CD4-positive, alpha-beta T cell treated with Interleukin-4 for 4 hours (primary cell): ENCODE measurements at places on chromosomes 12 and 14.

- no peak for DNase-seq
These were observed 17.2 kb upstream of the OAS2 start for GRCh38 chr12:112961074-112961473.

GRCh38 chr12:51891843-51892242, 3.9 kb downstream of the ANKRD33 start:
- no peak for DNase-seq

DNA sequence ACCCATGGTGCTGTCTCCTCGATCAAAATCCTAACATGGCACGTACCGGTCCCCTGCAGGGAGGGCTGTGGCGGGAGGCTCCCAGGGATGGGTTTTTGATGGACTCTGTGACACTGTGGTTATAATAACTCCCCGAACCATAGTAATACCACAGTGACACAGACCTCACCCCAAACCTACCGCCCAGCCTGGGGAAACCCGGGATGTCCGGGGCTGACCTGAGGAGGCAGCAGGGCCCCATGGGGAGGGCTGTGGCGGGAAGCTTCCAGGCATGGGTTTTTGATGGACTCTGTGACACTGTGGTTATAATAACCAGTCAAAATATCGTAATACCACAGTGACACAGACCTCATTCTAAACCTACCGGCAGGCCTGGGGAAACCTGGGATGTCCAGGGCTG, 378.0 kb downstream of the TMEM121 start:
- no peak for DNase-seq

- DNase-seq: no peak
These were observed 28.6 kb downstream of the MAX start for GRCh38 chr14:65073605-65074201.

- DNase-seq: no peak
These were observed 14.2 kb downstream of the AMN1 start for GRCh38 chr12:31714406-31715271.

DNA sequence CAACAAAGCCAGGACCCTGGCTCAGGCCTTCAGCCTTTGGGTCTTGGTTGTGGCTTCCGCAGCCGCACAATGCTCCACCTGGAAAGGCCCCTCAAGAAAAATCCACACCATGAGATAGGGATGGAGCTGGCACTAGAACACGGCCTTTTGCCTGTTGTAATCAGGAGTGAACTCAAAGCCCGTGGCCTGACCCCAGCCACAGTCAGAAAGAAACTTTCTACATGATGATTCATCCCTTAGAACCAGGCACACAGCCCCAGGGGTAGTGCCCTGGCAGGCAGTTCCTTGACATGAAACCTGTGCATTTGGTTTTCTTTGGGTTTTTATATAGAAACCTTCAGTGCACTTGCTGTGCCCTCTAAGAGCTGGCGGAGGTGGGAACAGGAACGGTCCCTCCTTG, 5.1 kb downstream of the CLMN start:
- DNase-seq: no peak

GRCh38 chr12:12202747-12203146, 64.1 kb downstream of the LRP6 start:
- DNase-seq: no peak

DNA sequence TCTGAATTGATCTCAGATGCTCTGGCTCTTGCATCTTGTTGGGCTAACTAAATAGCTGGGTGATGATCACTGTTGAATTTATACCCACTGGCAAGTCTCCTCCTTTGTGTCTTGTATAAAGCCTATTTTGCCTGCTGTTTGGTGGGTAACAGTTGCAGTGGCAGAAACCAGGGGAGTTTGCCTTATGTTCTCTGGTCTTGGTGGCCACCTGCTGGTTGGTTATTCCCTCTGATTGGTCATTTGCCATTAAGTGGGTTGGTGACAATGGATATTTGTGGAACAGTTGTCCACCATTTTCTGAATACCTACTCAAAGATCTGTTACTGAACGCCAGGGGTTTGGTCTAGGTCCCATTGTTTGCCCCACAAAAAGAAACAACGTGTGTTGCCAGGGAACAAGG, 52.1 kb downstream of the AVPR1A start:
- DNase-seq: no peak

DNA sequence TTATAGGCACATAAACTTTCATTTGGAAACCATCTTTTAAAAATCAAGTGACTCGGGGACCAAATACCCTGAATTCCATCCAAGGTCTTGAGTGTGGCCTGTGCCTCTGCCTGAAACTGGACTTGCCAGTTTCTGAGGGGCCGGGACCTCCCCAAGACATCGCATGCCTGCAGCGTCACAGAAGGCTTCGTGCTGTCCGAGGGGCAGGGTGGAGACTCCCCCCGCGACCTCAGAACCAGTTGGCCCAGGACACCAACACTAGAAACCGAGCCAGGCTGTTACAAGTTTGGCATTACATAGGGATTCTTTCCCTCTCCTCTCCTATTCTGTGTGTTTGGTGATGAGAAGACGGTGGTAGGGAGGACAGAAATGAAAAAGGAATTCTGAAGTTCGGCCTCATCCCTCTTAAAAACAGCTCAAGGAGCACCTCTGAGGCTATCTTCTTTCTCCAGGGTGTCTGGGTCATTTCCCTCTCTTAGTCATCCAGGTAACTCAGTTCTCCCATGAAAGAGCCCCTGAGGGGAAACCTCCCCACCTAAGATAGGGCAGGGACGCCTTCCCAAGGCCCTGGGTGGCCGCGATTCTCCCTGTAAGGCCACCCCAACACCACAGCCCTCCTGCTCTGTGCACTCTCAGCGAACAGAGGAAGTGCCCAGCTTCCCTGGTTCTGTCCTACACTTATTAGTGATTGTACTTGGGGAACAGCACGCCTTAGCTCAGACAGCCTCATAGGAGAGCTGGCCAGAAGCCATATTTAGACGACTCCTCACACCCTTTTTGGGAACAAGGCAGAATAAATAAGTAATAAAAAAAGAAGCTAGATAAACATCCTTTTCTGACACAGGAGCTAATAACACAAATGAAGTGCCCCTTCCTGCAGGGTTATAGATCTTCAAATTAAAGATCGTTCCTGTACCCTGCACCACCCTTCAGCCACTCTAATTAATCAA, 93.8 kb downstream of the BCL11B start:
- no peak for DNase-seq

GRCh38 chr12:11713202-11713601, 63.7 kb downstream of the ETV6 start:
- DNase-seq: no peak

DNA sequence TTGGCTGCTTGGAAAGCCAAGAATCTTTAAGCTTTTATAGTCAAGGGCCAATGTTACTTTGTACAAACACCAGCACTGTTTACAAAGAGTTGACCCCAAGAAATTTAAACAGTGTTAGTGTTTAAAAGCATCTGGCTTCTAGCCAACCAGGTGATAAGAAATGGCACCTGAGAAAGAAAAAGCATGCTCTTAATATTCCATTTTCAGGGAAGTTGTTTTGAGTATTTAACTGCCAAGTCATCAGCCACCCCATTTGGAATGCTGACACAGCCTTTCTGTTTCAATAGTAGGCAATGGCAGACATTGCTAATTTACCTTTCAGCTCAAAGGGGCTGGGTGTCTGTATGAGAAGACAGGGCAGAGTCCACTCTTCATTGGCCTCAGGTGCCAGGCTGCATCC, 3.7 kb upstream of the SLC35F4 start:
- no peak for DNase-seq

- DNase-seq: no peak
These were observed 78.8 kb upstream of the PIWIL1 start for GRCh38 chr12:130258863-130259262.

DNA sequence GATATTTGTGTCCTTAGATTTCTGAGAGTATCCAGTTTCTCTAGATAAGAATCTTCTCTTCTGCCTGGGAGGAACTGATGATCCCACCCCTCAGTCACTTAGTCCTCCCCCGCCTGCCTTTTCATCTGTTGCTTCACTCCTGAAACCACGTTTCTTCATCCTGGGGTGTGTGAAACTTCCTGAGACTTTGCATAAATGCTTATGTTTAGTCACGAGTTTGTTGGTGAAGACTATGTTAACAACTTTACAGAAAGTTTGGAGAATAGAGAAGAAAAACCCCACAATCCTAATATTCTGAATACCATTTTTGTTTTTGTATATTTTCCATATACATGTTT, 33.2 kb downstream of the MARK3 start:
- DNase-seq: no peak

GRCh38 chr14:73211251-73212040, 25.9 kb upstream of the PAPLN start:
- no peak for DNase-seq

GRCh38 chr12:74791365-74791764, 253.7 kb downstream of the ATXN7L3B start:
- DNase-seq: no peak

DNA sequence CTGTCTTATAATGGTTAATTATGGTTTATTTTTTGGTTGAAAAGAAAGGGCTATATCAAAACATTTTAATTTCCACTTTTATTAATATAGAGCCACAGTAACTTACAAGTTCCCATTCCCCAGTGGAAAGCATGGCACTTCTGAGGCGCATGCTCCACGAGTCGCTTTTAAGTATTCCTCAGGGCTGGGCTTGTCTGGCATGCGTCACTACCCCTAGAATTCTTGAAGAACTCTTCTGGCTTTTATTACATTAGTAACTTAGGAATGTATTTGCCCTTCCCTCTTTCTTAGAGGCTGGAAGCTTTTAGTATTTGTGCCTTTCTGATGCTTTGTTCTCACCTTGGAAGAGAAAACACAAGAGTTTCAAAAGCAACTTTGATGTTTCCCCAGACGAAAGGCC, 81.1 kb downstream of the ESR2 start:
- no peak for DNase-seq

DNA sequence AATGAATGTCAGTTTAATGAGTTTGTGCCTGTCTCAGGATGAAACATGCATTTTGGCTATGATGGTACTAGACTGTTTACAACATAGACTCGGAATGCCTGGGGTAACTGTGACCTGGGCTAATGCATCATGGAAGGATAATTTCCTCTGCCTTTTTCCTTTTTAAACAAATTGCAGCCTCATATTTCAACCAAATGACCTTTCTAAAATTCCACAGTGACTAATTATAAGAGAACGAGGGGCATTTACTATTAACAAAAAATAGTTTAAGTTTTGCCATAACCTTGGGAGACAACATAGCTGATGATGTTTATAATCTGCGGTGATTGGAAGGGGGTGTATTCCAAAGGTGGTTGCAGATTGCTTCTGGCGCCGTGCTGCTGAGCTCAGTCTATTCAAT, 1140.5 kb downstream of the GALC start:
- no peak for DNase-seq

DNA sequence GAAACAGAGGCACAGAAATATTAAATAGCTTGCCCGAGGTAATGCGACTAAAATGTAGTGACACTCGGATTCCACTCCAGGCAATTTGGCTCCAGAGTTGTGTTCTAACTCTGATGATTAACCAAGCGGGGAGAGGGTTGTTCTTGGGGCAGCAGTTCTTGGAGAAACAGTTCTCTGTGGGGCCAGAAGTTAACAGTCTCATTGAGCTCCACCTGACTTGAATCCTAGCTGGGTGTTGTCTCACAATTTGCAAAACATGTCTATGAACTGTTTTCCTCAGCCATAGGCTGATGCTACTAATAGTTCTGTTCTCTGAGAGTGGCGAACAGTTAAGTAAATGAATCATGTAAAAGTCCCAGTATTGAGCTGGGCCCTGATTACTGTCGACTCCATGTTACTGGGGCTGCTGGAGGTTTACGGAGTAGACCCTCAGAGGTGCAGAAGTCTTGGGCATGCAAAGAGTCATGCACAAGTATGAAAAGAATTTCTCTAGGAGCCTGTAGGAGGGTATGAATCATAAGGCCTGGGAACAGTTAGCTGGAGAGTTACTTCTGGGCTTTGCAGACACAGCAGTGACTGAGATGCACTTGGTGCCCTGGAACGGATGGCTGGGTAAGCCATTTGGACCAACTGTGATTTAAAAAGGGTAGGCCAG, 15.4 kb upstream of the NIN start:
- no peak for DNase-seq

DNA sequence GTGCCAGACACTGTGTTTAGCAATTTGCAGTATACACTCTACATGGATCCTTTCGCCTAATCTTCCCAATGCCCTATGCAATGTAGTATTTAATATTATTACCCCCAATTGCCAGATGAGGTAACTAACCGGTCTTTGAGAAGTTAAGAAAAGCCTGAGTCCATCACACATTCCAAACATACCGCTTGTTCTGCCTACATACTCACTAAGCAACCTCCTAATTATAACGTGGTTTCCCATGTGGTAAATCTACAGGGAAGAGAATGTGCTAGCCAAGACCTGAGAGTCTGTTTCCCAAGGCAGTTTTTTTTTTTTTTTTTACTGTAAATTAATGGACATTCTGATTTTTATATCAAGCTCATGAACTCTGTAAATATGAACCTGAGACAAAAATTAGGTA, 37.2 kb downstream of the ATP2B1 start:
- no peak for DNase-seq

DNA sequence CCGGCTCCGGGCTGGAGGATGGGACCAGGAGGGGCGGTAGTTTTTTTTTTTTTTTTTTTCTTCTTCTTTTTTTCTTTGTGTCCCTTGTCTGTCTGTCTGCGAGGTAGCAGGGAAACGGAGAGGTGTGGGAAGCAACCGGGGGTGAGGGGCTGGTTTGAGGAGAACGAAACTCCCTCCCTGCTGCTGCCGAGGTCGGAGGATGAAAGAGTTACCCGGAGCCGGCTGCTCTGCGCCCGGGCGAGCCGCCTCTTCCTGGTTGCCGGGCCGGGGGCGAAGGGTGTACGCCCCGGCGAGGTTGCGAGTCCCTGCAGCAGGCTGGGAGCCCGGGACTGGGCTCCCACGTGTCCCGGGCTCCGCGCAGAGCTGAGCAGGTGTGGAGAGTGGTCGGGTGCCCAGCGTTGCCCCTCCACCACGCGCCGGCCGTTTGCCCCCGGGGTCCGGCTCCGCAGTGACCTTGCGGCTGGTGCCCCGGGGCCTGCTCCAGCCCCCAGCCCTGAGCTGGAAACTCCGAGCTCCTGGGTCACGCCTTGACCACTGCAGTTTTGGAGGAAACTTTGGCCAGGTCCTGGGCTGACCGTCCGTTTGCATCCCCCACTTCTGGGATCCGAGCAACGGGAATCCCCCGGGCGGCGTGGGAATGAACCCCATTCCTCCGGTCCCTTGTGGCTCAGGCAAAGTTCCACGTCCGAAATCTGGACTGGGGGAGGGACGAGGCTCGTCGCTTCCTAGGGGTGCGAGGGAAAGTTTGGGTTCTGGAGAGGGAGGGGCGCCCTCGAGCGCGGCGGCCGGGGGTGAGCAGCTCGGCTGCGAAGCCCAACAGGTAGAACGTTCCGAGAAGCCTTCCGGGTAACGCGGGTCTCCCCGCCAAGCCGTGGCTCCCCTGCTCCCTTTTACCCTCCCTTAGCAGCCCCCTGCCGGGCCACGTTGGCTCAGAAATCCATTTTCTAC, 1.3 kb downstream of the CHST11 start:
- DNase-seq: no peak

DNA sequence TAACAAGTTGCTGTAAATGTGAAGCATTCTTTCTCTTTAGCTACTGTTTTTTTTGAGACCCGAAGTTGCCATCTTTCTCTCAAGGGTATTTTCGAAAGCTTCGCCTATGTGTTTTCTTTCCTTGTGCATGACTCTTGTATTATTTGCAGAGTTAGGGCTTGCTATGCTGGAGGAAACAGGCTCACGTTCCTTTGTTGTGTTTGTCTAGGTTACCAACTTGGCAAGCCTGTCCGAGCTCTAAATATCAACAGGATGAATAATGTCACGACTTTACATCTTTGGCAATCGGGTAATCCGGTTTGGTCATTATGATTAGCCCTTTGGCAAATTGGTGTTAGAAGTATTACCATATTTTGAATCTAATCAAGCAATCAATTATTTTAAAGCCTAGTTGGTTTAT, 15.9 kb upstream of the ATP6V0A2 start:
- DNase-seq: no peak
